ENCODE measurements at places on chromosomes 11 and 22.

DNA sequence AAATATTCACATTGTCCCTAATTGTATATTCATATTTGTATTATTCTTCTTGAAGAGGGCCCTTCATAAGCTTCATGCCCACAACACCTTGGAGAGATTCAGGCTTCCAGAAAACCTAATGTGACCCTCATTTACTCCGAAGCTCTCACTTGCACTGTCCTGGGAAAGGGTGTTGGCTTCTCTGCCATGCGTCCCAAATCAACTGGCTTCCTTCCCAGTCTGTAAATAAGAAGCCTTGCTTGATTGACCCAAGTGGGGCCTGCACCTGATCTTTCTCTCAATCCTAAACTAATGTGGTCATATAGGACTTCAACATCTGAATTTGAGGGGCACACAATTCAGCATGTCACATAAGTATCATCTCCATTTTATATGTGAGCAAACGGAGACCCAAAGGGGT, 40.5 kb upstream of the ZBTB16 start:
- no peak overlapping the region for H3K4me3 ChIP-seq
- no peak for DNase-seq
- no peak overlapping the region for H3K27ac ChIP-seq
- H3K36me3 ChIP-seq, result no peaks in the 10 kb centered on the region

GRCh38 chr11:17992916-17993315, 19.9 kb downstream of the SERGEF start:
- no peak overlapping the region for H3K27ac ChIP-seq
- no peak for DNase-seq
- no peak overlapping the region for H3K4me3 ChIP-seq
- peaks cover 12% of the 10 kb centered on the region for H3K36me3 ChIP-seq
- no peaks in the 10 kb centered on the region for H3K27me3 ChIP-seq

DNA sequence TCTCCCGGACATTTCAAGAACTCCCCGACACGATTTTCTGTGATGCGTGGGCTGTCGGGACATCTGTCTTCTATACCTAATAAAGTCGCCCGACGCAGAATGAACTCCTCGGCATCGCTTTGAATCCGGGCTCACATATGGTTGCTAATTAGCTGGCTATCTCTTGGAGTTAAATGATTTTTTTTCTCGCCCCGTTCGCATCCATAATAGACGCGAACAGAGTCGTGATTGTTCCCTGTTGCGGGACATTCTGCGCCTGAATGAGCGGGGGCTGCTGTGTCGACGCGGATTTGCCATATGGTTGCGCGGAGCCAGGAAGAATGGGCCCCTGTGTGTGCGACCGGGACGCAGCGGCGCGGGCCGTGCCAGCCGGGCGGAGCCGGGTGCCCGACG, 16.4 kb downstream of the CDKN1C start:
- H3K36me3 ChIP-seq, result no peaks in the 10 kb centered on the region
- H3K27ac ChIP-seq, result no peak overlapping the region
- no peak for DNase-seq
- no peaks in the 10 kb centered on the region for H3K4me1 ChIP-seq

DNA sequence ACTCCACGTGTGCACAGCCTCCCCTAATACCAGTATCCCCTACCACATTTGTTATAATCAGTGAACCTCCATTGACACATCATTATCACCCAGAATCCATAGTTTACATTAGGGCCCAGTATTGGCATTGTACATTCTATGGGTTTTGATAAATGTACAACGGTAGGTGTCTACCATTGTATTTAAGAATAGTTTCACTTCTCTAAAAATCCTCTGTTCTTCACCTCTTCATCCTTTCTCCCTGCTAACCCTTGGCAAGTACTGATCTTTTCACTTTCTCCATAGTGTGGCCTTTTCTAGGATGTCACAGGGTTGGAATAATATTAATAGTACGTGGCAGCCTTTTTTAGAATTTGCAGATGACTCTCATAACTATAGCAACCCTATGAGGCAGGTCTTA, 353.8 kb downstream of the DDX10 start:
- no peaks in the 10 kb centered on the region for H3K36me3 ChIP-seq
- 0 out of 2 replicates have a peak, but pooled peaks cover 1% of the 10 kb centered on the region for H3K27me3 ChIP-seq
- no peak overlapping the region for H3K4me3 ChIP-seq

- no peak overlapping the region for H3K27ac ChIP-seq
- no peaks in the 10 kb centered on the region for H3K36me3 ChIP-seq
- no peak for DNase-seq
Measured at GRCh38 chr11:47438721-47439120, 10.2 kb downstream of the RAPSN start.

GRCh38 chr22:39299829-39300178, 19.6 kb downstream of the RPL3 start:
- peak; percentile 48 for DNase-seq
- H3K4me3 ChIP-seq, result no peak overlapping the region
- peak overlapping the region; percentile 72 for H3K27ac ChIP-seq
- H3K27me3 ChIP-seq, result no peaks in the 10 kb centered on the region

GRCh38 chr11:74895340-74896116, 53.4 kb downstream of the XRRA1 start:
- H3K27ac ChIP-seq, result no peak overlapping the region
- no peaks in the 10 kb centered on the region for H3K36me3 ChIP-seq
- no peak overlapping the region for H3K4me3 ChIP-seq
- DNase-seq, result no peak
- H3K27me3 ChIP-seq, result no peaks in the 10 kb centered on the region
- no peaks in the 10 kb centered on the region for H3K4me1 ChIP-seq

DNA sequence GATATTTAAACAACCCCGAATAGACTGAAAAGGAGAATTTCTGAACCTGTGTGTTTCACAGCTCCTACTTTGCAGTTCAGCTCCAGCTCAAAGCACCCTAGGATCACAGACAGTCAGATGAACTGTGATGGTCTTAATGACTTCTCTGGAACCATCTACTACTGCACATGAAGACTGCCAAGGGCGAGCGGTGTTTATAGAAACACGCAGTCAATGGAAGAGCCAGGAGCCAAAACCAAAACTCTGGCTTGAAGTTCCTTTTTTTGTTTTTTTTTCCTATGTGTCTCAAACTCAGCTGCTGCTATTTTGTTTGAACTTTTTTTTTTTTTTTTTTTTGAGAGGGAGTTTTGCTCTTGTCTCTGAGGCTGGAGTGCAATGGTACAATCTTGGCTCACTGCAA, 382.6 kb upstream of the SYN3 start:
- no peak overlapping the region for H3K27ac ChIP-seq
- H3K4me3 ChIP-seq, result no peak overlapping the region
- no peaks in the 10 kb centered on the region for H3K36me3 ChIP-seq
- no peaks in the 10 kb centered on the region for H3K27me3 ChIP-seq

GRCh38 chr11:96130061-96130620, 206.2 kb upstream of the MTMR2 start:
- no peaks in the 10 kb centered on the region for H3K36me3 ChIP-seq
- H3K27ac ChIP-seq, result peak overlapping the region; percentile 58
- no peak overlapping the region for H3K4me3 ChIP-seq

GRCh38 chr22:42655693-42656092, 6.5 kb upstream of the CYB5R3 start:
- peak; percentile 71 for DNase-seq
- no peak overlapping the region for H3K4me3 ChIP-seq
- H3K27me3 ChIP-seq, result no peaks in the 10 kb centered on the region
- no peak overlapping the region for H3K27ac ChIP-seq
- H3K36me3 ChIP-seq, result no peaks in the 10 kb centered on the region

DNA sequence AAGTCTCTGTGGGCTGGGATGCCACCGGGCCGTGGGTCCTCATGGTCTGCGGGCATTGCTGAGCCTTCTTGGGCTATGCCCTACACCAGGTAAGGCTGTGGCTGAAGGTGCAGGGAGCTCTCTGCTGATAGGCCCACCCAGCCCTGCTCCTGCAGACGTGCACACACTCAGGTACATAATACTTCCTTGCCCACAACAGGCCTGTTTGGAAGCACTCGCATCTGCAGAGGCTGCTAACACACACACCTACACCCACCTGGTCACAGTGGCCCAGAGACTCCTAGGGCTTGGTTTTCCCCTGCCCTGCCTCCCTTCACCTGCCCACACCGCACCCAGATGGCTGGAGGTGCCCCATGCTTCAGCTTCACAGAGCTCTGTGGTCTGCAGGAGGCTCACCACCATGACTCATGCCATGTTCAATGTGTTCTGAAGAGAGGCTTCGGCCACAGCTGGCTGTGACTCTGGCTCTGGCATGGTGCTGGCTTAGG, 72.8 kb upstream of the KCNQ1OT1 start:
- no peaks in the 10 kb centered on the region for H3K36me3 ChIP-seq
- H3K4me3 ChIP-seq, result no peak overlapping the region
- no peaks in the 10 kb centered on the region for H3K27me3 ChIP-seq
- H3K27ac ChIP-seq, result no peak overlapping the region

DNA sequence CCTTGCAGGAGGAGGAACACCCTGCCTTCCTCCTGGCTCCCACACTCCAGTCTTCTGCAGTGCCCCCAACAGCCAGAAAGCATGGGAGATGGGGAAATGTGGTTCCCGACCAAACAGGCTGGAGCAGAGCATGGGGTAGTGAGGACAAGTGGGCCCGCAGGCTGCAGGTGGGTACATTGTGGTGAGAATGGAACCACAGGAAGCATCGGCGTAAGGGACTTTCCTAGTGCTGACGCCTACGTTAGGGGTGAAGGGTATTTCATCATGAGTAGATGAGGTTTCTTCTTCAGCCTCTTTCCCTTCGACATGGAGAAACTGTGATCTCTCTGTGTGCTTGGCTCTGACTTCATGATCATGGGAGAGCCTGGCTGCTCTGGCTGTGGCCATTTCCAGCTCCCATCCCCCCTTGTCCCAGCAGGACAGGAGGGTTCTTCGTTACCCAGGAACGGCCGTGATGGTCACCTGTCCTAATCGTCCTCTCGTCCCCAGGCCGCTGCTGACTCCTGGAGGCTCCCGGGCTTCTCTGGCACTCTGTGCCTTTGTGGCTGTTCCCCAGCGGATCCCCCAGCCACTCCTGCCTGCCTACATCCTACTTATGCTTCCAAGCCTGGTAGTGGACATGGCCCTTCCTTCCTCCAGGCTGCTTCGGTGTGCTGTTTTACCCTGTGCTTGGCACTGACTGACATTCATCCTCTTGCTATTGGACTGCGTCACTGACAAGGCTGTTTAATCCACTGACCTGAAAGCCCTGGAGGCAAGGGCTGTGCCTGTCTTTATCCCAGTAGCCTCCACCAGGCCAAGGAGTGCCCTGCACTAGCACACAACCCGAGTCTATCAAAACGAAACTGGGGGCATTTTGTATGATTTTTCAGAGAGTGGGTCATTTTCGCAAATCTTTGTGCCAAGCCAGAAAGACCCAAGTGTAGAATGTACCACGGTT, 65.2 kb upstream of the CECR2 start:
- DNase-seq, result peak; percentile 77
- peak overlapping the region; percentile 84 for H3K27ac ChIP-seq
- peaks cover 21% of the 10 kb centered on the region for H3K4me1 ChIP-seq
- no peaks in the 10 kb centered on the region for H3K27me3 ChIP-seq
- no peaks in the 10 kb centered on the region for H3K36me3 ChIP-seq

GRCh38 chr22:45091254-45091854, 72.4 kb upstream of the NUP50 start:
- no peaks in the 10 kb centered on the region for H3K4me1 ChIP-seq
- H3K27ac ChIP-seq, result no peak overlapping the region
- H3K36me3 ChIP-seq, result no peaks in the 10 kb centered on the region
- H3K4me3 ChIP-seq, result no peak overlapping the region
- no peak for DNase-seq

DNA sequence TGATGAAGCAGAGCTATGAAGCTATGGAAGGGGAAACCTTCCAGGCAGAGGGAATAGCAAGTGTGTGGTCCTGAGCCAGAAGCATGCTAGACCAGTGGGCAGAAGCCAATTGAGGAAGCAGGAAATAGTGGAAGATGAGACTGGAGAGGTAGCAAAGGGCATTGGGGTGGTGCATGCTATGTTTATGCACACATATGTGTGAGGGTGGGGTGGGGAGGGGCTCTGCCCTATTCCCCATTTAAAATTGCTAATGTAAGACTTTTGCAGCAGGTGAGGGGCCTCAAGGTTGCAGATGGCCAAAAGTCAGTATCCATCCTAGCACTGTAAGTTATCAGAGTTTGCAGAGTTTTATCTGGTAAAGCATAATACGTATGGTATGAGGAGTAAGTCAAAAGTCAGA, 626.6 kb upstream of the KIRREL3 start:
- no peak overlapping the region for H3K4me3 ChIP-seq
- H3K4me1 ChIP-seq, result no peaks in the 10 kb centered on the region
- H3K27me3 ChIP-seq, result no peaks in the 10 kb centered on the region
- no peak overlapping the region for H3K27ac ChIP-seq
- no peaks in the 10 kb centered on the region for H3K36me3 ChIP-seq

DNA sequence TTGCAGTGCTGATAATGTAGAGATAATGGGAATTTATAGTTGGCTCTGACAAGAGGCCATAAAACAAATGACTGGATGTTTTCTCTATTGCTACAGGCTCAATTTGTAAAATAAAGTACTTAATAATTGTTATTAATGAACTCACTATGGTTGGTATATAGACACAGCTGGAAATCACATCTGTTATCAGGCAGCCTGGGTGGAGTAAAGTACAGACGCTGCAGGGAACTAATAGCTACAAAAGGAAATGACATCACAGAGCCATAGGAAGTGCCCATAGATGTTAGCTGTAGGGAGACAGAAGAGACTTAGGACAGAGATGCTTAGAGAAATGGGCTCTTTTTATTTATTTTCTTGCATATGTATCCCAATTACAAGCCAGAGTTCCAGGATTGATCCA, 81.0 kb upstream of the SNX19 start:
- no peak for DNase-seq
- no peaks in the 10 kb centered on the region for H3K4me1 ChIP-seq
- no peaks in the 10 kb centered on the region for H3K36me3 ChIP-seq

Measured in GM12878 (cell line).